ENCODE measurements at places on chromosomes 5 and 9.

DNA sequence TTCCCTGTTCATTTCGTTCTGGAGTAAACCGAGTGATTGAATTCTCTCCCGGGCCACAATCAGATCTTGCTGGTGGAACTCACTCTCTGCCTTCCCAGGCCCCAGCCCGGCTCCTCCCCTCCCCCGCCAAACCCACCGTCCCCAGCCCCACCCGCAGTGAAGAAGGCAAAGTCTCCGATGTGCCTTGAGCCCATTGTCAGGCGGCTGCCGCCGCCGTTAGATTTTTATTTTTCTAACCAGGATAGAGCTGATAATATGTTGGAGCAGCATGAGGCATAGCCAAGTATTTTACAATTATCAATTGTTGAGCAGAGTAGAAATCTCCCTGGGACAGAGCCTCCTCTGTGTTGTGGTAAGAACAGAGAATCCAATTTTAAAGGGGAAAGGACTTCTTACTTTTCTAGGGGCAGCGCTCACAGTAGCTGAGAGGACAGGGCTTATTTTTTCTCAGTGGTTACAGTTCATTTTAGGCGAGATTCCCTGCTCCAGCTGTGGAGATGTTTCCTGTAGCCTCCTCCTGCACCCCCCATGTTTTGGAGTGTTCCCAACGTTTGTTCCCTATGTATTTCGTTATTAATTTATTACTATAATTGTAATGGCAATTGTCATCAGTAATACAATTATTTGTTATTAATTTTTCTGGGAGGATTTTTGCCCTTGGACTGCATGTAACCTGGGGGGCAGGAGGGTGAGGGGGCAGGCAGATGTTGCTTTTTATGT is 1.3 kb downstream of the PSAT1 start:
- no peak for DNase-seq

DNA sequence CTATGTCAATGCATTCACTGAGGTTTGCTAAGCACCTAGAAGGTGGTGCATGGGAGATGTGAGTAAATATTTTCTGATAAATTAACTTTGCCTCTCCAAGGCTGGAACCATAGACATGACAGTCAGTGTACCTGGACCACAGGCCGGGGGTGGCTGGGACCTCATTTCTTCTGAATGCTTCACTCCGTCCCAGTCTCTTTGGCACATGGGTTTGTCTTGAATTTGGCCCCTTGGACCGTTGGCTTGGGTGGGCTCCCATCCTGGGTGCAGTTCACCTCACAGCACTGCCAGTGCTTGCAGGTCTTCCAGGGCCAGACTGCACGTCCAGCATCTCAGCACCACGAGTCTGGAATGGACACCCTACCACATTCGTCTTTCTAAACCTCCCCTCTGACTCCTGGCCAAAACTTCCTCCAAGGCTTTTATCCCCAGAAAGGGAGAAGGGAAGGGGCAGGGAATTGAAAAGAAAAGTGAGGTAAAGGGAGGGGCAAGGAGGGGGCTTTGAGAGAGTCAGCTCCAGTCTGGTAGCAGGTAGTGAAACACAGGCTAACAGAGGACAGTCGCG is 267.8 kb downstream of the MED10 start:
- no peak for DNase-seq

GRCh38 chr5:81630684-81631083 is 120.2 kb downstream of the SSBP2 start:
- no peak for DNase-seq

GRCh38 chr9:127875306-127875966 is 2.0 kb downstream of the AK1 start:
- DNase-seq, result no peak

- no peak for DNase-seq
These were observed 129.3 kb upstream of the RAI14 start for GRCh38 chr5:34526682-34527305.

GRCh38 chr5:6377582-6377904 is 804 bp downstream of the MED10 start:
- DNase-seq, result no peak

DNA sequence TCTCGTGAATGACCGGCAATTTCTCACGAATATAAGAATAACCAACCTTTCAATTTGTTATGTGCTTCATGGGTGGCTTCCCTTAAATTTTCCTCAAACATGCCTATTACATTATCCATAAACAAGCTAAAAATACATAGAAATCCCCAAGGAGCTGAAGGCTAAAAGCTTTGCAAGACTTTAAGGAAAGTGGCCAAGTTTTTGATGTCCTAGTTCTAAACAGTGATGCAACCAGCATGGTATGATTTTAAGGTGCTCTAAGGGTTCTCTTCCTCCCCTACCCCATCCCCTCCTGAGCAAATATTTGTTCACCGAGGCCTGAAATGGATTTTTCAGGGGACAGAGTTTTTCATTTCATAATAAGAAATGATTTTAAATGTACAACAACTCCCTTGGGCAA is 79.8 kb downstream of the RGS7BP start:
- DNase-seq, result no peak

DNA sequence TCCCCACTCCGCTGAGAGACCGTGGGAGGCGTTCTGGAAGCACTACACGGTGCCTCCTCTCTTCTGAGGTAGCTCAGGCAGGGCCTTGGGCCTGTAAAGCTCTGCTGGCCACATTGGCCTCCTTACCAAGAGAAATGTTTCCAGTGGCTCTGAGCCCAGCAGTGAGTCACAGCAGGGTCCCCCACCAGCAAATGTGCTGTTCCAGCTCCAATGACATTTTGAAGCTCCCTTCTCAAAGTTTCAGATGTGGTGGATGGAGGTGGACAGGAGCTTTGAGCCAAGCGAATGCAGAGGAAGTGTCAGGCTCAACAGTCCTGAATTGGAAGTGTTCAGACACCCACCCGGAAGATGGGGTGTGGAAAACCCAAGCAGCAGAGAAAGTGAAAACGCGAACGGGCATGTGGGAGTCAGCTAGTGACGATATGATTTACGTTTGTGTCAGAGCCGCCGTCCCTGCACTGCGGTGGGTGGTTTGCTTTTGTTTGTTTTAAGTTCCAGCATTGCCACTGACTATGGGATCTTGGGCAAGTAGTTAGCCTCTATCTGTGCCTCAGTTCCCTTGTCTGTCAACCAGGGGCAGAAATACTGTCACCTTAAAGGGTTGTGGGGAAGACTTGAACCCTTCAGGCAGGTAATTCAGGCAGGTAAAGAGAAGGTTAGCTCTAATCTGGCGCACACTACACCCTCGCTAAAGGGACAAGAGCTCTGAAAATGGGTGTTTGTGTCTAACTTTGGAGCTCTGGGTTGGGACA is 38.2 kb downstream of the C5orf15 start:
- no peak for DNase-seq

DNA sequence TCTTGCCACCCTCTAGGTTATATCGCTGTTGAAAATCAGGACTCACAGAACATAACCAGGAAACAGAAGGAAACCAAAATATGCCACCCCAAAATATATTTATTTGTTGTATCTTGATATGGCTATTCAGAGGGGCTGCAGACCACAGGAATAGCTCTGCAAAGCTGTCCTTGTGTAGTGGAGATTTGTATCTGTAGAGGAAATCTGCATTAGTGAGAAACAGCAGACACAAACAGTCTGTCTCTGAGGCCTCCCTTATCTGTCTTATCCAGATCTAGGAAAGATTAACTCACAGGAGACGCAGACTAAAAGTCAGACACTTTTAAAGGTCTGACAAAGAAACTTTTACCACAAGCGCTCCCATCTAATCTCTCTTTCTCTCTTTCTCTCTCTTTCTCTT is 54.1 kb upstream of the CEMIP2 start:
- no peak for DNase-seq

DNA sequence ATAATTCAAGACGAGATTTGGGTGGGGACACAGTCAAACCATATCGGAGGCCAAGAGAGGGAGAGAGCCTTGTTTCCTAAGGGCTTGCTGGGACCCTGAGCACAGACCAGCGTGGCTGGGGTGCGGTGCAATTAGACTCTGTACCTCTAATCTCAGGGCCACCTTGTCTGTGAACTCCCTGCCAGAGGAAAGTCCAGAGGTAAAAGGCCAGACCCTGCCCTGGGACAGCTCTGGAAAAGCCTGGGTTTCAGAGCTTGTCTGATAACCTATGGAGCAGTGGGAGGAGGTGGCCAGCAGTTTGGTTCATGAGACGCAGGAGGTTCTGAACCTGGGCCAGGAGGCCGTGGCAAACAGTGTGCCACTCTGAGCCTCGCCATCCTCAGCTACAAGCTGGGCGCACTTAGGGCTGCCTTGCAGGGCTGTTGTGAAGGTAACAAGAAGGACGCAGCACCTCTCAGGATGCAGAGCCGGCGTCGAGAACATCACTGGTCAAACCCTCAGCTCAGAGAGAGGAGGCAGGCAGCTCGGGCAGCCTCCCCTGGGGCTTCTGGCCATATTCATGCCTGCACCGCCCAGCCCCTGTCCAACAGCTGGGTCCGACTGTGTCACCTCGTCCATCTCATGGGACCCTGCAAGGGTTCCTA is 4.8 kb upstream of the DOLPP1 start:
- no peak for DNase-seq

DNA sequence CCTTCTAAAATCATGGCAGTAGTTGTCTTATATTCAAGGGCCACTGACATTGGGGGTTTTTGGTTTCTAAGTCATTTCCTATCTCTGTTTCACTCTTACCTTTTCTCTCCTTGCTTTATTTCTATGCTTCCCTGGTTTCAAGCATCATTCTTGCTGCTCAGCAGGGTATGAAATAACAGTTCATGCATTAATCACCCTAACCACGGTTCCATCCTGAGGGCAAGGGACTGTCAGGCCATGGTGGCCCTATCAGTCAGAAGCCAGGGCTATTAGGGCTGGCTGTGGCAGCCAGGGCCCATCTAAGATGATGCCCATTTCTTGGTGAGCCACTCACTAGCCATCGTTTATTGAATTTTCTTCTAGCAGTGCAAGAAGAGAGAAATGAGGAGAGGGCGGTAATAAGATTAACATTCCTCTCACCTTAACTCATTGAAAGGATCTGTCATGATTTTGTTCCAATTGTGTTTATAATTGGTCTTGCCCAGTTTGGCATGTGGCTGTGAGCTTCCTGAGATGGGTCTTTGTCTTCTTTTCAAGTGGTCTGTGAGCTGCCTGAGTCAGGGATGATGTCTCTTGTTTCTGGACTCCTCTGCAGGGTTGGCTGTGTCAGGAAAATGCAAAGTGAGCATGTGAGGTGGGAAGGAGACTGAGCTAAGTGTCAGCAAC is 45.2 kb downstream of the CYSTM1 start:
- no peak for DNase-seq

DNA sequence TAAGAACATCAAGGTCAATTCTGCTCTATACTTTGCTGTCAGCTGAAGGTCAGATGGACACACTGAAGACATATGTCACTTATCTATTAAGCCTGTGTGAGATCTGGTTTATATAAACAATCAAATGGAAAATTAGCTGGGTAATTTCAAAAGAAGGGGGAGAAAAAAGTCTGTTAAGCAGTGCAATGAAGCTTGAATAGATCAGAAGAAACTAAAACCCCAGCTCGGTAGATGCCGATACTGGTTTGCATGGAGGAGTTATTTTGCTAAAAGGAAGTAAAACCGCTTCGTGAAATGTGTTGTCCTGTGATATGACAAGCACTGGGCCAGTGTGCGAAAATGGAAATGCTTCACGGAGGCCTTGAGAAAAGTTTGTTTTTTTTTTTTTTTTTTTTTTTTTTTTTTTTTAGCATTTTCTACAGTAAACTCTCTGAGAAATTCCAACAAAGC is 148.8 kb downstream of the MEF2C start:
- no peak for DNase-seq

DNA sequence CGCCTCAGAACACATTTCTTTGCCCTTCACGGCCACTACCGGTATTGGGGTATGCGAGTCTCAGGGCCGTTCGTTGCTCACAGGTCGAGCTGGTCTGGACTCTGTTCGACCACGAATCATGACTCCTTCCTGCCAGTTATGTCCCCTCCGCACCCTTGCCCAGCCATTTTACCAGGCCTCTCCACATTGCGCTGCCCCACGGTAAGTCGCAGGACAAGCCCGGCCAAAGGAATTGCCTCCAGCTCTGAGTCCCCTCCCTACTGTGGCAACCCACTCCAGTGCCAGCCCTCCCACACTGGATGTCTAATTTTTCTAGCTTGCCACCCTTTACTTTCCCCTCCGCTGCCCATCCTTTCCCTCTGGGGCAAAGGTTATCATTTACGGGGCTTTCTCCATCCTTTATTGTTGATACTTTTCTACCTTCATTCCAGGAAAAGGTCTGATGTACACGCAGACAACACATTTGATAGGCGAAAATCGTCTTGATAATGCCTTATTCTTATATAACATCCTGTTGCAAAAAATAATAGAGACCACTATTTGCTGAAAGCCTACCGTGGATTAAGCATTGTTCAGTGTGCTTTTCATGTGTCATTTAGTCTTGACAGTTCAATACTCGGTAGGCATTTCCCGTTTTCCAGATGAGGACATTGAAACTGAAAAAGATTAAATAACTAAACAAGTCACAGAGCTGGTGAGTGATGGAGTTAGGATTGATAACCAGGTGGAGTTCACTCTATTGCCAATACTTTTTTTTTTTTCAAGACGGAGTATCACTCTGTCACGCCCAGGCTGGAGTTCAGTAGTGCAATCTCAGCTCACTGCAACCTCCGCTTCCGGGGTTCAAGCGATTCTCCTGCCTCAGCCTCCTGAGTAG is 958 bp upstream of the HSPA5 start:
- no peak for DNase-seq

GRCh38 chr9:134716067-134716466 is 74.5 kb downstream of the COL5A1 start:
- DNase-seq, result no peak

GRCh38 chr9:137454597-137455358 is 4.4 kb downstream of the NSMF start:
- no peak for DNase-seq

DNA sequence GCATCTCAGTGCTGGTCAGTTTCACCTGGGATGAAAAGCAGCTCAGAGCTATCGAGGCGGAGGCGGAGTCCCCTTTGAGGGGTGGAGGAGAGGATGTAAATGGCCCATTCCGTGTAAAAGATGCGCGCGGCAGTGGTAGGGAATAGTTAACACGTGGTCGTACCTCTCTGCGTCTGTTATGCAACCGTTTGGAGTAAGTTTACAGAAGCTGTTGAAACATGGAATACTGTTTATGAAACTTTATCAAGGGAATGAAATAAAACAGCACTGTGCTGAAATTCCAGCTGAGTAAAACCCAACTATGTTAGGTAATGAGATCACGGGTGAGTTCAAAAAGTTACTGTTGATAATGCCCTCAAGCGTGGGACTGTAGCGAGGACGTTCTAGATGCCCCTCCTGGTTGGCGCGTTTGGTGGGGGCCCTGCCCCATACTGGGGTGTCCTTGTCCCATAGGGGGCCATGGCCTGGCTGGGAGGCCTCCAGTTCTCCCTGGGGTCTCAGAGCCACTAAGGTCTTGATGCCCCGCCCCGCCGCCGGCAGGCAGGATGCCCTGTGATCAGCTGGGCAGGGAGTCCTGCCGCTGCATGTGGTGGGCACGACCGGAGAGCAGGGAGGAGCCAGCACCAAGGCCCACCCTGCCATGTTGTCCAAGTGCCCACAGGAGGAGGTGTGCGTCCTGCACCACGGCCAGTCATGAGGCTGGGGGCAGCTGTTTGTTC is 90.9 kb downstream of the COL5A1 start:
- DNase-seq, result no peak

DNA sequence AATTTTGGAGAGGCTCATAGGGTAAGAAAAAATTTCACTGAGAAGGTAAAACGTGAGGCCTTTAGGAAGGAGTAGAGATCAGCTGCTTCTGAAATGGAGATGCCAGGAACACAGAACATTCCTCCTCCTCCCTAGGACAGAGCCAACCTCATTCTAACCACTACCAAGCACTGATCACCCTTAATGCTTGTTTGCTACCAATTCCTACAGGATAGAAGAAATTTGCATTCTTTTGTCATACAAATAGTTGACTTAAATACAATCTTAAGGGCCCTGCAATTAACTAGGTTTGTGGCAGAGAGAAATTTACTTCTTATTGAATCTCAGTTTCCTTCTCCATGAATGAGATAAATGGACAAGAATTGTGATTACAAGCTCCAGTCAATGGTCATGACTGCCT is 780.2 kb upstream of the WWC1 start:
- DNase-seq, result no peak
